ENCODE measurements at places on chromosomes 2 and 18. TPM values are rescaled to one million over a fixed set of nuclear protein-coding genes. Genes with fewer than 3 reads are reported as not detected.

The NDUFS1 gene
- 65.7 TPM for total RNA-seq

DNA sequence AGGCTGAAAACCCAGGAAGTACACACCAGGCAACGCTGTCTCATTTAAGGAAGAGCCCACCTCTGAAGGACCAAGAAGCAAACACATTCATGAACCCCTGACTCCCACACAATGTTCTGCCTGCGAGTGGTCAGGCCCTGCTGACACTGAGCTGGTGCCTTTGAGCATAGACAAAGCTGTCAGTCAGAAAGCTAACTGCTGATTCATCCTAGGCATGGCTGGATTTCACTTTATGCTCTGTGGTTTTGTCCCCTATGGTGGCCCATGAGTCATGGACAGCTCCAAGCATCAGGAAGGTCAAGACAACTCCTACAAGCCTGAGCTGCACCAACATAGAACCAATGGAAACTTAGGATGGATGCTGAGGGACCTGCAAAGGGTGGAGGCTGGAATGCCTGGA, 78.9 kb downstream of the UXS1 start:
- DNase-seq = no peak

The ARHGAP28 gene
- 15.7 TPM for total RNA-seq

The TMEM169 gene
- 1.4 TPM for total RNA-seq

DNA sequence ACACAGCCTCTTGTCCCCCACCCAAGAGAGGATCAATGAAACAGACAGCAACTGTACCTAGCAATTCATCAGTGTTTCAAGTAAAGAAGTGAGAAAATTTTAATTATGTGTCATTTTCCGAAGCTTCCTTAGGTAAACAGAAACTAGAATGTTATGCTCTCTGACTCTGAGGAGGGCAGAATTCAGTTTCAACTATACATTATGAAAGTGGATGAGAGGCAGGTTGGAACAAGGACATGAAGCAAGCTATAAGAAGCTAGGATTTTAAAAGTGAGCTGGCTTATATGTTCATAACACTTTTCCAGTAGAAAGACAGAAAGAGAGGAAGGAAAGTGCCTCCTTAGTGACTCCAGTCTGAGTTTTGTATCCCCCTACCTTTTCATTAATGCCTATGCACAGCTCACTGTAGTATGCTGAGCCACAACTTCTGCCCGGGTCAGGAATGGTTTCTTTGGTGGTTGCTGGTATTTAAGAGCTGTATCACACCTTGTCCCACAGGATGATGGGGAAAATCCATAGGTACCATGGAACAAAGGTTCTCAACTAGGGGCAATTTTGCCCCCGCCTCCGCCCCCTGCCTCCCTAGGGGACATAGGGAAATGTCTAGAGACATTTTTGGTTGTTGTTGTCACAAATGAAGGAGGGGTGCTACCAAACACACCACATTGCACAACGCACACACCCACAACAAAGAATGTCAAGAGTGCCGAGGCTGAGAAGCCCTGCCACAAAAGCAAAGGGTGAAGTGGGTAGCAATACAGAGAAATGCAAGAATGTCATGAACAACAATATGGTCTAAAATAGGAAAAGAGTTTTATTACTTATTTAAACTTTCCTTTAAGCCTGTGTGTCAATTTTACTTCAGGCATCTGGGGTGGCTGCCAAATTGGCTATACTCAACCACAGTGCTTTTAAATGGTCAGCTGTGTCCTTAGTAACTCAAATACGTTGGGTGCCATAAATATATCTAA, 161.0 kb upstream of the ZFP36L2 start:
- DNase-seq = no peak

DNA sequence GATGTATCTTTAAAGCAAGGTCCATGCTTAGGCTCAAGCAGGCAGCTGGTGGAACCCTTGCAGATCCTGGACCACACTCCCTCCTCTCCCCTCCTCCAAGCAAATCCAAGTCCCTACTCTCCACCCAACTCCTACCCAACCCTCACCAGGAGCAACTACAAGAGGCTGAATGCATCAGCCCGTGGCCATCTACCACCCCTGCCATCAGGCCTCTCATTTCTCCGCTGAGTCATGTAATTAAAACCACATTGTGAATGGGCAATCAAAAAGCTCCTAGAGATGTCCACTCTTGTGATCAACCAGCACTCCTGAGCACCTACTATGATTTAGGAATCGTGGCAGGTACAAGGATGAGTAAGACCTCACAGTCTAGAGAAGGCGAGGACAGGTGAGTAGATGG, 142.2 kb upstream of the CAPN13 start:
- DNase-seq = no peak

GRCh38 chr2:40914666-40915065, 462.8 kb upstream of the SLC8A1 start:
- DNase-seq = no peak

DNA sequence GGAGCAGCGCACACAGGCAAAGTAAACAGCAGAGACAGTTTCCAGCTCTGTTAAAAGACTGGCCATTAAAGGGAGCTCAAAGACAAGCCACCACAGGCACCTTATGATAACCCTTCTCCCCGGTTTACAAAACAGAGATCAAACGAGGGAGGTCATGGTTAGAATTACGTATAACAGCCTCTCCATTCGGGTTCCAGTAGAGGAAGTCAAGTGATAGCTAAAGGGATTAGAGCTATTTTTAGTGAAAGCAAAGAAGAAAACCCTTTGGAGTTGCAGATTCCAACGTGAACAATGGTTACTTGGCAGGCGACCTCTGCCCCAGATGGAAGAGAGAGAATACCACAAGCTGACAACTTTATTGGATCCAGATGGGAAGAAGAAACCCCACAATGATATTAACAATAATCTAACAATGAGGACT, 31.2 kb upstream of the EDAR start:
- DNase-seq = no peak

GRCh38 chr2:165528691-165529090, 59.2 kb downstream of the CSRNP3 start:
- DNase-seq = no peak

DNA sequence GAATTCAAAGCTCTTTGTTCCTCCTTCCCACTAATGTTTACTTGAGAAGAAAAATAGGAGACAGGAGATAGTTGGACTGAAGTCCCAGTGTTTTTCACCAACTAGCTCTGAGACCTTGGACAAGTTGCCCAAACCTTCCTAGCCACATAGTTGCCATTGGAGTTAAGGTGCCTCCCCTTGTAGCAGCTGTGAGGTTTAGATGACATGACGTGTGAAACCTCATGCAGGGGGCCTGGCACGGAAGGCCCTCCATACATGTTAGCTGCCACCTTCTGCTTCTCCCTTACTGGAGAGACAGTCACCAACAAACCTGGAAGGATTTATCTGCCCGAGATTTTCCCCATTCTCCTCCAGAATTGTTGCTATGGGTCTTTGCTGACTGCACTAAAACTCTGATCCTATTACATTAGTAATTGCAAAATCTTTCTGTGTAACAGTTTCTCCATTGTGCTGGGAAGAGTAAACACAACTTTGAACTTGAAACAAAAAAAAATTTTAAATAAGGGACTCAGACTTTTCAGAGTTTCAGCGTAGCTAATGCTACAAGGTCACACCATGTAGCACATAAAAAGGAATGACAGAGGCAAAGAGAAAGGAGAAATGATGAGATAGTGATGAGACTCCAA, 23.8 kb upstream of the CABYR start:
- no peak for DNase-seq

GRCh38 chr2:148577845-148578492, 66.6 kb upstream of the EPC2 start:
- DNase-seq = no peak

- DNase-seq = no peak
Measured at GRCh38 chr2:127066942-127067341, 40.0 kb downstream of the BIN1 start.

DNA sequence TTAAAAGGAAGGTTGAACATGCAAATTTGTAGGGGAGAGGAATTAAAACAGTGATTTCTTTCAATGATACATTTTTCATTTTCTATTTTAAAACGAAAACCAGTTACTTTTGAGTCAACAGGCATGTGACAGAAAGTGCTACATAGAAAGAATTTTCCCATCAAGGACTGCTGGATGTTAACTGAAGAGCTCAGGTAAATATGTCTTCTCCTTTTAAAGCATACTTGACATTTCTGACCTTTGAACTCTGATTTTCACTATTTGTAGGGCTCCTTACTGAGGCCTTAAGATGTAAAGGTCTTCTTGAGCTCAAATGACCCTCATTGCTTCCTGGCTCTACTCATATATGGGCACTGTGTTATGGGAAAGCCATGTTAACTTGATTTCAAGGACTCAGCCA, 32.4 kb downstream of the FIGN start:
- no peak for DNase-seq

DNA sequence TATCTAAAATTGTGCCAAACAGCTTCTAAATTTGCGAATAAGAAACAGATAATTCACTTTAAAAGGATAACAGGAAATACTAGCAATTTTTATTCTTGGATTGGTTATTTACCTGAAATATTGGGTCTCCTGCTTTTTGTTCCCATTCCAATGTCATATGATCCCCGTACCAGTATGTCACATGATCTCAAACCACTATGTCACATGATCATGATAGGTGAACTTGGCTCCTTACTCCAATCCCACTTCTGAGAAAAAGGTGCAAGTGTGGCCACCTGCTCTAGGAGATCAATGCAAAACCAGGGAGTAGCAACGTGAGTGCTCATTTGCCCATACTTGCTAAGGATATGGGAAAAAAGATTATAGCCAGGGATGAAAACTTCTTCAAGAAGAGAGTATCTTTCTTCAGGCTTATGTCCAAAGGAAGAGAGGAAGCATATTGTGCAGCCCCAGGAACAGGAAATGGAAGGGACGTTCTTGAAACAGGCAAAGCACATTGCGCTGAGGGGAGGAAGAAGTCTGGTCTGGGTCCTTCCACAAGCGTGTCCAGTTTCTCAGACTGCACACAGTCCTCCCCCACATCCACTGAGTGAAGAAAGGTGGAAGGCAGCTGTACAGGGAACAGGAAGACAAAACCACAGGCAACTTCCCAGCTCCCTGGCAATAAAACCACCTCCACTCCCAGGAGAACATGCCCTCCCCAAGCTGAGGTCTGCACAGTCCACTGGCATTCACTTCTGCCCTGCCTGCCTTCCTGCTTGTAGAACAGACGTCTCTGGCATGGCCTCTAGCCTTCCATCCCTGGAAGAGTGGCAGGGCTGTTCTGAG, at the start of gene LYG2:
Gene LYG2, minus strand, starts transcription at position 176 of the 828 bp plus-strand sequence. CDS start 1,406 bp downstream, outside the sequence.
- DNase-seq = no peak

- DNase-seq = peak; percentile 90
Measured at GRCh38 chr18:74498712-74499627, 2.8 kb downstream of the CNDP2 start.

The SPC25 gene
- total RNA-seq = 0.38 TPM

- DNase-seq = no peak
Measured at GRCh38 chr2:229640636-229641035, 73.7 kb downstream of the DNER start.

- DNase-seq = no peak
Measured at GRCh38 chr2:72181616-72182015, 34.0 kb upstream of the CYP26B1 start.

DNA sequence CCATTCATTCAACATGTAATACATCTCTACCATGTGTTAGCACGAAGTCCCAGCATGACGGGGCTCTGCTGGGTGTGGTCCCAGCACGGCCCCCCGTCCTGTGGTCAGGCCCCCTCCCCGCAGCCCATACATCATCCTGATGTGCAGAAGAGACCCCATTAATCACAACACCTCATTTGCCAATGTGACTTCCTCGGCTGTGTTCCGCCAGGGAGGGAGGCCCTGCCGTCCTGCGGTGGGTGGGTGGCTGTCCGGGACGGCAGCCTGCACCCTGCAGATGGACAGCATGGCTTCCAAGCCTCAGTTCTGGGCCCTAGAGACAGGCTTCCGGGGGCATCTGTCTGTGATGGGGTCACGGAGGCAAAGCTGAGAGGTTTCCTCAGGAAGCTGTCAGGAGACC, 254.0 kb downstream of the CYP26B1 start:
- no peak for DNase-seq

The CHRNG gene
- total RNA-seq = not detected

The CHRND gene
- total RNA-seq = not detected

DNA sequence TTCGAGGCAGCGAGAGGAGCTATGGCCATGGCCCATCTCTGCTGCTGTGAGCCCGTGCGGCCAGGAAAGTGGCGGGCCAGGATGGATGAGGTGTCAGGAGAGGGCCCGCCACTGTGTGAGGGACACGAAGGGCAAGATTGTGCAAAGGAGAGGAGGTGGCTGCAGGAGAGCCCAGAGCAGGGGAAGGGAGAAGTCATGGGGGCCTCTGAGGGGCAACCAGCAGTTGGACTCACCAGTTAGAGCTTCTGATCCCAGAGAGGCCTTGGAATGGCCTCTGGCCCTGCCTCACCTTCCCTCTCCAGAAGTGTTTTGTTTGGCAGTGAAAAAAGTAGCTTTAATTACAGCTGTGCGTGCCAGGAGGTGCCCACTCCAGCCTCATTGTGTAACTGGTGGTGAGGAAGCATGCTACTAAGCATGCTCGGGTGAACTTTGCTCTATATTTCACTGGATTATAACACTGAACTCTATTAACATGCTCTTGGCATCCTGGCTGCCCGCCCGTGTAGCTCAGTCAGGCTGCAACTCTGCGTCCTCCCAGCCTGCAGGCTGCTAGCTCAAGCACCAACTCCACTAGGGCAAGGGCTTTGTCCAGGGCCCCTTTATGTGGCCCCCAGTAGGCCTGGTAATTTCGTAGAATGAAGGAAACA, 34.2 kb downstream of the IMPA2 start:
- DNase-seq = peak; percentile 90

The EFR3B gene
- 10.7 TPM for total RNA-seq

The TMEM37 gene
- 23.8 TPM for total RNA-seq

- no peak for DNase-seq
Measured at GRCh38 chr2:28068088-28068487, 177.6 kb downstream of the BABAM2 start.

DNA sequence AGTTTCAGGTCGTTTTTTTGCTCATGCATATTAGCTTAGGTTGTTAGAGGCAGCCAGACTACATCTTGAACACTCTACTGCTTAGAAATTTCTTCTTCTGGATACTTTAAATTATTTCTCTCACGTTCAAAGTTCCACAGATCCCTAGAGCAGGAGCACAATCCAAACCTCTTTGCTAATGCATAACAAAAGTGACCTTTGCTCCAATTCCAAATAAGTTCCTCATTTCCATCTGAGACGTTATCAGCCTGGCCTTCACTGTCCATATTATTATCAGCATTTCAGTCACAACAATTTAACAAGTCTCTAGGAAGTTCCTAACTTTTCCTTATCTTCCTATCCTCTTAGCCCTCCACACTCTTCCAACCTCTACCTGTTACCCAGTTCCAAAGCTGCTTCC, 50.4 kb upstream of the ERMN start:
- no peak for DNase-seq

DNA sequence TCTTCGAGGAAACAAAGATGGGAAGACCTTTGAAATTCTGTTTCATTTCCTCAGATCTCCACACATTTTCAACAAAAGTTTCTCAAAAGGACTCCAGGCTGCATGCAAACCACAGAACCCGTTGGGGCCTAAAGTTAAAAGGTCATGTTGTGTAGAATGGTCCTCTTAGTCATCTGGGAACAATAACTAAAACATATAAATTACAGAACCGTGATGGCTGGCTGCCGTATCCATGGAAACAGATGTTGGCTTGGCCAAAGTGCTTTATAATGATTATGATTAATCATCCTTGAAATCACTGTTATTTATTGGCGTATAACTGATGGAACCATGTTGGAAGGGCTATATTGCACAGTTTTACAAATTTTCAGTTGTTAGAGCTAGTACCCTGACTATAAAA, 182.8 kb upstream of the CRIM1 start:
- no peak for DNase-seq

GRCh38 chr2:120600786-120601185, 134.9 kb upstream of the GLI2 start:
- peak; percentile 27 for DNase-seq
